Stimulated activated CD8-positive, alpha-beta memory T cell treated with anti-CD3 and anti-CD28 coated beads, Interleukin-7, amount 100 ng/mL, for 1 hour (primary cell): ENCODE measurements at places on chromosomes 6 and 20.

GRCh38 chr6:159978291-159979135, 9.6 kb downstream of the IGF2R start:
- no peak for DNase-seq

DNA sequence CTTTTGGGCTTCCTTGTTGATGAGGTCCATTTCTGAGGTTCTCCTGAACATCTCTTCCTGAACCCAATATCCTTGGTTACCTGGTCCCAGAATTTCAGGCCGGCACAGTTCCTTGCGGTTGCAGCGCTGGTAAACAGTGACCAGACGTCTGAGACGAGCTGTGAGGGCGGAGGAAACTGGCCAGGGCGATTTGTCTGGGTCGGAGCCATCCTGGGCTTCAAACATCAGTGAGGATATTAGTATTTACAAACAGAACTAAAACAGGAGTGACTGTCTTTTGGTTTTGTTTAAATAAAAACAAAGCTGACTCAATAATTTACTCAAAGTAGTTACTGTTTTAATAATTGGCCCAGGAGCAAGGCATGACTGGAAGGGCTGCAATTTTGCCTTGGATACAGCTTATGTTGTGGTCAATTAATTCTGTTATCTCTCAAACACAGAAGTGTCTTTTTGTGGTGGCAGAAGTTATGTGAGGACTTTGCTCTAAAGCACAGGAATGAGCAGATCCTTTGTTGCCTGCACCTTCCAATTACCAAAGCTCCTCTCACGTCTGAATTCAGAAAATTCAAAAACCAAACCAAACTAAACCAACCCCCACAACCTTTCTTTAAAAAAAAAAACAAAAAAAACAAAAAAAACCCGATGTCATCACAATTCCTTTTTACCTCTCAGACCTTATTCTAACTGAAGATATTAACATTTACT, 58.7 kb upstream of the EMILIN3 start:
- DNase-seq, result no peak

- DNase-seq, result no peak
These were observed 9.5 kb upstream of the PAQR8 start for GRCh38 chr6:52352239-52353018.

GRCh38 chr6:82893889-82894652, 171.6 kb downstream of the UBE3D start:
- no peak for DNase-seq

DNA sequence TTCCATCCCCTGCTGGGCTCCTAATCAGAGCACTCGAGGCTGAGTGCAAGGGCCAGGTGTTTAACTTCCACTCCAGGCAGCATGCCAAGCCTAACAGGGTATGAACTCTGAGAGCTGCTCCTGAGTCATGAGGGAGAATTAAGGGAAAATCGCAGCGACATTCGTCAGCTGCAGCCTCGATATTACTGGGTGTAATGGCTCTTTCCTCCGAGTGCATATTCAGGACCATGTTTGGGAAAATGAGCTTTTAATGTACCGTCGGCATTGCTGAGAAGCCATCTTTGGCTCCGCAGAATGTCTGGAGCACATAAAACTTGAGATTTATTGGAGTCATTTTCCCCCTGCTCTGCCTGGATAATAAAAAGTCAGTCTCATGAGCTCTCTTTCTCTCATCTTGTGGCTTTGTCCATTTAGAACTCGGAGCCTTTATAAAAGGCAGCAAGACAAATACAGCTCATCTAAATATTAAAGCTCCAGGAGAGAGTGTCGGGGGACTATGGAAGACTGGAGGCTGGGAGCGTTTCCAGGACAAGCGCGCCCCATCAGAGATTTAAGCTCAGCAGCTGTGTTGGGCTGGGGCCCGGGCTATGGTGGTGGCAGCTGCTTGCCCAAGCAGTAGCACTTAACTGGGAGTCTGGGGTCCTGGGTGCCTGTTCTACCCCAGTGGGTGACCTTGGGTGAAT, 103.7 kb downstream of the TOX2 start:
- DNase-seq, result no peak

DNA sequence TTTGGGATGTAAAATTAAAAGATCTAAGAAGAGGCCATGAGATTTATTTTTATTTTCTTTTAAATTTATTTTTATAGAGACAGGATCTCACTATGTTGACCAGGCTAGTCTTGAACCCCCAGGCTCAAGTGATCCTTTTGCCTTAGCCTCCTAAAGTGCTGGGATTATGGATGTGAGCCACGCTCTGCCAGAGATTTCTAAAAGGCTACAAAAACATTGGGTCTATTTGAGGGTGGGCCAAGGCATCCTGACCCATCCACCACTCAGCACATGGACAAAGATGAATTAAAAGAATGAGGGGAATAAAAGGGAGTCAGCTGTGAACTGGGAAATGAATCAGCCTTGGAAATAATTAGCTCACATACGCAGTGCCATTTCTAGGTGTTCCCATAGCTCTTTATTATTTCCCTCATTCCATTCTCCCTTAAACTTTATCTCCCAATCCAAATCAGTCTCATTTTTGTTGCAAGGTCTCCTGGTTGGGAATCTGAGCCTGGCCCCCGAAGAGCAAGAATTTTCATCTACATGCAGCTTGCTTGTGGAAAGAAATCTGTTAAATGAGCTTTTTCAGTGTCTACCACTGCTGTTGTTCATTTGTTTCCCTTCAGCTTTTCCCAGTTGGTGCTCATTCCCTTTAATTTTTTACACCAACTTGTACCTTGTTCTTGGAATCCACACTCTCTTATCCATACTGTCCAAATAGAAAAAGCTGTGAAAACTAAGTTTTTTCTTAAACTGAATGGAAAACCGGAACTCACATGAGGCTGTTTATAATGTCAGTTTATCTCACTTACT, 66.9 kb downstream of the MKKS start:
- DNase-seq, result no peak

GRCh38 chr6:51578362-51578761, 509.1 kb downstream of the PKHD1 start:
- no peak for DNase-seq

GRCh38 chr6:33589731-33590530, 9.9 kb upstream of the BAK1 start:
- DNase-seq, result no peak

DNA sequence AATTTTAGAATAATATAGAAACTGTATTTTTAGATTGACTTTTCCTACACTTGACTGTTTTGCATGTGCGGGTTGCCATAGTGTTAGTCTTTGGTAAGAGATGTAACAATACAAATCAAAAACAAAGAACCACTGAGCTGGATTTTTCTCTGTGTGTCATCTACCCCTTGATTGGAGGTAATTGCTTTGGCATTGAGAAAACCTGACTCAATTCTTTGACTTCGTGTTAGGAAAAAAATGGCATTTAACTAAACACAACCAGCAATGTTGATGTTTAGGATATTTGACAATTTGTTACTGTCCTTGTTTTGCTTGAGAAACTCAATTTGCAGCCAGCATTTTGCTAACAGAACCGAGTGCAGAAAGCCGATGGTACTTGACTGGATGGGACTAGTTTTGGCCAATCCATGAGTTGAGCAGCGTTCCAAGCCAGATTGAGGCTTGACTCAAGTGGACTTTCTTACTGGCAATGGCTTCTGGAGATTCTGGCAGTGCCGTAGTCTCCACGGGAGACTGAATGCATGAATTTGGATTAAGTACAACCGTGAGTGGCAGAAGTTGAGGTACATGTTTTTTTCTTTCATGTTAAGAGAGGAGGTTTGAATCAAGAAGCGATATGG, 17.1 kb downstream of the TPBG start:
- no peak for DNase-seq

- DNase-seq, result no peak
These were observed 37.9 kb downstream of the PREX1 start for GRCh38 chr20:48789781-48790472.

GRCh38 chr6:11589261-11589660, 51.7 kb downstream of the TMEM170B start:
- no peak for DNase-seq

DNA sequence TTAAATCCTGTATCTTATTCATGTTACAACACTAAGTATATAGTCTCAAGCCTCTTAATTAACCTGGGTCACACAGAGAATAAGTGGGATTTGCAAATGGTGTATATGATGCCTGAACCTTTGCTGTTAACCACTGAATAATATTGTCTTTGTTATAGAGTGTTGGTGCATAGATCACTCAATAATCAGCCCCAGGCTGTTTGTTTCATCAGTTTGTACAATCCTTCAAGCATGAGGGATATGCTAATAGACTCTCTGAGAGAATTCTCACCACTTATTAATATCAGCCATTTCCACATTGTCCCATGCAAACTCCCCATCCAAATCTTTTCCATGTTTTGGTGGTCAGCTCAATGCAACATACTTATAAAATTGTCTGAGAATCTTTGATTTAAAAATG, 21.7 kb downstream of the OR2B6 start:
- DNase-seq, result no peak

DNA sequence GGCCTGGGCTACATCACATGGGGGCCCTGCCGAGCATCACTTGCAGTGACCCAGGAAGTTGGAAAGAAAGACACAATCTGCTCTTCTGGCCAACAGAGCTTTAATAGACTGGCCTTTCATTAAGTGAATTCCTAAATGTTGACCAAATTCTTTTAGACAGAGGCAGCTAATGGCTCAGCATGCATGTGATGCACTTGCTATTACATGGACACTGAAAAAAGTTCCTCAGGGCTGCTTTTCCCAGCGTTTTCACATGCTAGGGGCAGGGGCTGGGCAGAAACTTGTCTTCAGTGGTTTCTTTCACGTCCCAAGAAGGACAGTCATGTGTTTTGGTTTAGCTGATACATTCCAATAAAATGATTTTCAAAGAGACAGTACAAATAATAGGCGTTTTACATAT, 651.0 kb upstream of the SLC35B3 start:
- DNase-seq, result no peak

GRCh38 chr20:17504066-17504897, 26.9 kb downstream of the BFSP1 start:
- DNase-seq, result no peak

DNA sequence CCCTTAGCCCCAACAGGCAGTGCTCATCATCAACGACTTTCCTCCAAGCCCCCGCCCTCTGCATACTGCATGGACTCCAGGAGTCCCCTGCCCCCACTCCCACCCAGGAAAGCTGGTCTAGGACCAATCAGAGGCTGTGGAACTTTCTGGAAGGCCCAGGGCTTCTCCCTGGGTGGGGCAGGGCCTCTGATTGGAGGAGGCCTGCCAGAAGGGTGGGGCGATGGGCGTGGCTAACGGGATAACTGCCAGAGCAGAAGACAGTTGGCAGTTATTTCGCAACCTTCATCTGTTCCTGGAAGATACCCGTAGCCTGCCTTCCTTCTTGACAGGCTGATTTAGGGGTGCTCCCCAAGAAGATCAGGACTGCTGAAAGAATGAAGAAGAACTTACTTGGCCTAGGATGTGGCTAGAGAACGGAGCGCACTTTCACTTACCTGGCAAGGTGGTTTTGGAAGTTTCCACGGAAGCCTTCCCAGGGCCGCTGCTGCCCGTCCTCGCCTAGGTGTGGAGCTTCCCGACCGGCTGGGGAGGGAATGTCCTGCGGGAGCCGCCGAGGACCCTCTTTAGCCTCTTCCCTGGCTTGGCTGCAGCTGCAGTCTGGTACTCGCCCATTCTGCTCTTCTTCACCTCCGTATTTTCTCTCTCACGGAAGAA, 209.0 kb downstream of the LRFN2 start:
- DNase-seq, result no peak

- no peak for DNase-seq
These were observed 274.7 kb upstream of the SUPT3H start for GRCh38 chr6:45652416-45652815.

- DNase-seq, result no peak
These were observed 112.9 kb downstream of the FOXO3 start for GRCh38 chr6:108673602-108674001.

DNA sequence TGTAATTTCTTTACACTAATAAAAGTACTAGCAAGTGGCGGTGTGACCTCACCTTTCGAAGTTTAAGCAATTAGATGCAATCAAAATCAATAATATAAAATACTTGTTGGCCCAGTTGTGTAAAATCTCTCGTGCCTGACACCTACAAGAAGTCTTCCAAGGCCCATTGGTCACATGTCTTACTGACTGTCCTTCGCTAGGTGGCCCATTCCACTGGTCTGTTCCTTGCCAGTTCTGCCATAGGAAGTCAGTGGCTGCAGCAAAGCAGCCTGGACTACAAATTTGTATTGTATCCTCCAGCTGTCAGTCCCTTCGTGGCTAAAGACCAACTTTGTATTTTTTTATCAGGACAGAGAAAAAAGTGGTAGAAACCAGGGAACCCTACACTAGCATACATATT, 61.8 kb downstream of the CYB5R4 start:
- DNase-seq, result no peak

- no peak for DNase-seq
These were observed 184.5 kb downstream of the KIF16B start for GRCh38 chr20:16388731-16389130.

DNA sequence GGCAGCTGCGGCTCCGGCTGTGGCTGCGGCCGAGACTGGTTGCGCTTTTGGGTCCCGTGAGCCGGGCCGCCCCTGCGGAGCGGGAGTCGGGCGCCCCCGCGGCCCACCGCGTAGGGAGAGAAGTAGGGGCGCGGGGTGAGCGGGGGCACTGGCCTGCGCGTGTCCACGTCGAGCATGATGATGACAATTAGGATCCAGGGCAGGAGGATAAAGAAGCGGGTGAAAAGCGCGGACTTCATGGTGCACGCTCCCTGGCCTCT, 739 bp downstream of the B3GAT2 start:
- DNase-seq, result no peak

GRCh38 chr6:148874698-148875293, 128.0 kb downstream of the UST start:
- no peak for DNase-seq

DNA sequence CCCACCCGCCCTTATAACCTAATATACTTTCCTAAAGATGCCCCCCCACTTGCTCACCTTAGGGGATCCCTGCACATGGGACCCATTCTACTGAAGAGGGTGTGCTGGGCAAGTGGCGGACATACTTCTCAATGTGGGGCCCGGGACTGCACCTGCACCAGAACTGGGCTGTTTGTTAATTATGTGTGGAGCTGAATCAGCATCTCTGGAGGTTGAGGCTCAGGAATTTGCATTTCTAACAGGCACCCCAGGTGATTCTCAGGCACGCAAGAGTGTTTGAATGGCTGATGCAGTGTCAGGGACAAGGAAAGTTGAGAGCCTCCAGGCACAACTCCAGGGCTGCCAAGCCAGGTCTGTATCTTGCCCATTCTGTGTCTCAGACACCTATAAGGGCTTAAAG, 8.9 kb upstream of the PTPRT start:
- no peak for DNase-seq

DNA sequence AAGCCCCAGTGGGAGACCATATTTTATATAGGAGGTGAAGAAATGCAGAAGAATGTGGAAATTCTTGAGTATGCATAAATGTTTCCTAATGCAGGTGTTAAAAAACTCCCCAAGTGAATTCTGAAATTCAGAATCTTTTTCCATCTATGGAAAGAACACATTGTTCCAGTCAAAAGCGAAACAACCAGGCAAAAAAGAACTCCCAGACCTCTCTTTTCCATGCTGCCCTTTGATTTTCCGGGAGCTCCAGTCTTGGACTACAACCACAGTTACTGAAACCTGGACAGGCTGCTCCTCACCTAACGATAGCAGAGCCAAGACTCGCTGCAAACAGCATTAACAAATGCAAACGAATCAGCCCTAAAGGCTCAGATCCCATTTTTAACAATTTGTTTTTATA, 108.7 kb upstream of the CNKSR3 start:
- DNase-seq, result no peak
